Natural killer cell (primary cell): ENCODE measurements at places on chromosomes 5 and 9. TPM values are rescaled to one million over a fixed set of nuclear protein-coding genes. Genes with fewer than 3 reads are reported as not detected.

GRCh38 chr9:68751556-68751955 lies 46.5 kb downstream of the PIP5K1B start:
- DNase-seq = no peak

DNA sequence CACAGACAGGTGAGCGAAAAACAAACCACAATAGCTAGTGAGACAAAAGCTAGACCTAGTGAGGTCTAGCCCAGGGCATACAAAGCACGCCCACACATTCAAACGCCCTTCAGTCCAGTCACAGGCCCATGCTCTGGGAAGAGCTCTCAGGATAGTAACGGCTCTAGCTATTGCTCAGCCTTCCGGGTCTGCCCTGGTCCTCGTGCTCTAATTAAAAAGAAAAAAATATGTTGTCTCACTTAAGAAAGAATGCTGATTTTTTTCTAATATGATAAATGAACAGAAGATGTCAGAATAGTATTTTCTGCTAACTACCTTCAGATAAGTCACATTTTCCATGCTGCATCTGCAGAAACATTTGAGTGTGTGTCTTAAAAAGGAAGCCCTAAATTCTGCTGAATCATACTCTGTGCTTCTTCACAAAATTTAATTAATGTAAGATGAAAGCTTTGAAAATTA lies 94.5 kb downstream of the PLPP1 start:
- no peak for DNase-seq

DNA sequence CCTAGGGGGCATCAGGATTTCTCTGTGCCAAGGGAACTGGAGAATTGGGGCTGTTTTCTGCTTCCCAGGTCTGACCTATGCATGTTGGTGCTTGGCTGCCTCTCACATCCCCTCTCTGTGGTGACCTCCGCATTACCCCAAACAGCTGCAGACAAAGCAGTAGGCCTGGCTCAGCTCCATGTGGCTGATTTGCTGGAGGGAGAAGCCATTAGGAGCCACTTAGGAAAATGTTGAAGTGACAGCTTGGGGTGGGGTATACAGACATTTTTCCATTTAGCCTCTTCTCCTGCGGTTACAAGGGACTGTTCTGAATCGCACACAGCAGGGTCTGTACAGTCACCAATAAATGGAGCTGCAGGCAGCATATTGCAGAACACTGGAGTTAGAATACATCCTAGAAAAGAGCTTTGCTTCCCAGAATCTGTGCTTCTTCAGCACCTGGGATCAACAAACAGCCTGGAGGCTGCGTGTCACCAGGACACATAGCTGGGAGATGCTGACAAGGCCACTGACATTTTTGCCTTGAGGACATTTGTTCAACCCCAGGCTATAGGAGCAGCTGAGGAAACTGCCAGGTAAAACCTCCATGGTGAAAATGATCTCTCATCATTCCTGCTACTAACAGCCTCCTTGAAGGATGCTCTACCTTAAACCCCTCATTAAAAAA lies 335.3 kb downstream of the DIRAS2 start:
- no peak for DNase-seq

DNA sequence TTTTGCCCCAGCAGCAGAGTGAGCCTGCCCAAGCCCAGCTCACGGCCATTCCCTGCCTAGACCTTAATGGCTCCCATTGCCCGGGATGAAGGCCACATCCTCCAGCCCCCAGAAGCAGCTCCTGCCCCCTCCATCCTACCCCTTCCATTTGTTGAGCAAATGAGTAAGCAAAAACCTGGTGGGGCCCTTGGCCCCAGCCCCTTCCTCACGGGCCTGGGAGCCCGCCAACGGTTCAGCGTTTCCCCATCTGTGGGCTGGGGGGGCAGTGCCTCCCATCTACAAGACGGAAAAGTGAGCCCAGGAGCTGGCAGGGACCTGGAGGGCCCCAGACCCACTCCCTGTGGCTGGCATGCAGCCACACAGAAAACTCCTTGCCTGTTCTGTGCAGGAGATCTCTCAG lies 4.4 kb downstream of the CCDC187 start:
- DNase-seq = no peak

GRCh38 chr5:104903941-104904340 lies 1341.4 kb upstream of the NUDT12 start:
- DNase-seq = no peak

DNA sequence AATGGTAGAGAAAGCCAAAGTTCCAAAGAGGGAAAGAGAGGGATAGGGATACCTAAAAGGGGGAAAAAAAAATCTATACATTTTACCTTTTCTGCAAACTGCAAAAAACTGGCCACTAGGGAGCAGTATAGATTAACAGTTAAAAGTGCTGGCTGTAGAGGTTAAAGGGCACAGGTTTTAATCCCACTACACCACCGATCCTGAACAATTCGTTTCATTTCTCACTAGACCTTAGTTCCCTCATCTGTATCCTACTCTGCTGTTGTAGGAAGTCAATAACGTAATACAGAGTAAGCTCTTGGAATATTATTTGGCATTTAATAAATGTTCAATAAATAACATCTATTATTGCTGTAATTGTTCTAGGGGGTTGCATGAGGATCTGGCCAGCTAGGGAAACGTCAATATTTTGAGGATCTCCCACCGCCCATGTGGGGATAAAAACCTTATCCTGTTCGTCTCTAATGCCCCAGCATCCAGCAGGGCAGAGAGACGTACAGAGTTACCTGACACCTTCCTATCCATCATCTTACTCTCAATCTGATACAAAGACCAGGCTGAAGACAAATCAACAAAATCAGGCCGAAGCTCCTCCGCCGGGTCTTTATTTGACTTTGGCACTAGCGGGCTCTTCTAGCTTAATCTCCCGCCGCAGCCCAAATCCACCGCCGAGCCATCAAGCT lies 757 bp downstream of the CDC26 start:
- peak; percentile 80 for DNase-seq

- no peak for DNase-seq
Observed at GRCh38 chr9:16884373-16884772, 13.9 kb upstream of the BNC2 start.

DNA sequence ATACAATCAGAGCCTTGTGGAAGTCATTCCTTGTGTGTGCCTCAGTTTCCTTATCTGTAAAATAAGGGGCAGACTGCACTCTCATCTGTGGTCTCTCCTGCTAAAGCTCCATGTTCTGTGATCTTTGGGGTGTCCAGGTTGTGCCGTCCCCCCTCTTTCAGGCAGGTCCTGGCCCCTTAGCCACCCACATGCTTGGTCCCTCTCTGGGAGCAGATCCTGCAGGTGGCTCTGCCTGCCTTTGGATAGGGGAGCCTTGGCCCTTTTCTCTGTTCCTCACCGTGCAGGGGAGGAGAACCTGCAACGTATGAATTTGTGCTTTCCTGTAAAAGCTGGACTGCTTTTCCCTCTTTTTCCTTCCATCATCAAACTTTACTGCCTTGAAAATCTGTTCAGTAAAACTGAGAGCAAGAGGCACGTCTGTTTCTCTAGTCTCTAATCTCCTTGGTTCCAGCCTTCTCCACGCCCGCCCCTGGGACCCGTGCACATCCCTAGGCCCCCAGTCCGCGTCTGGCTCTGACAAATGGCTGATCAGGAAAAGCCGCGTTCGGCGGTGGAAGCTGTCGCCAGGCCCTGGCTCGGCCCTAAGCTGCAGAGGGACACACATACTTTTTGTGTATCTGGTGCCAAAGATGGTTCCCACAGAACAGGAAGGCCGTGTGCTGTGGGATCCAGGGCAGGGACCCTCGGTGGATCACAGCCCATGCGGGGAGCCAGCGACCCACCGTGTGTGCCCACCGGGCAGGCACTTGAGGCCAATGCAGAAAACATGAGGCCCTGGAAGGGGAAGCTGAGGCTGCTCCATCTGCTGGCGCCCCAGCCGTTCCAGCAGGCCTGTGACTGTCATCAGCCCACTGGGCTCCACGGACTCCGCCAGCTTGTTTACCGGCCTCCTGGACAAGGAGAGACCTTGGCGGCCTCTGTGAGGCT lies 43.4 kb upstream of the COL5A1 start:
- no peak for DNase-seq

- DNase-seq = peak; percentile 60
Observed at GRCh38 chr5:78300464-78301045, 6.1 kb upstream of the AP3B1 start.

DNA sequence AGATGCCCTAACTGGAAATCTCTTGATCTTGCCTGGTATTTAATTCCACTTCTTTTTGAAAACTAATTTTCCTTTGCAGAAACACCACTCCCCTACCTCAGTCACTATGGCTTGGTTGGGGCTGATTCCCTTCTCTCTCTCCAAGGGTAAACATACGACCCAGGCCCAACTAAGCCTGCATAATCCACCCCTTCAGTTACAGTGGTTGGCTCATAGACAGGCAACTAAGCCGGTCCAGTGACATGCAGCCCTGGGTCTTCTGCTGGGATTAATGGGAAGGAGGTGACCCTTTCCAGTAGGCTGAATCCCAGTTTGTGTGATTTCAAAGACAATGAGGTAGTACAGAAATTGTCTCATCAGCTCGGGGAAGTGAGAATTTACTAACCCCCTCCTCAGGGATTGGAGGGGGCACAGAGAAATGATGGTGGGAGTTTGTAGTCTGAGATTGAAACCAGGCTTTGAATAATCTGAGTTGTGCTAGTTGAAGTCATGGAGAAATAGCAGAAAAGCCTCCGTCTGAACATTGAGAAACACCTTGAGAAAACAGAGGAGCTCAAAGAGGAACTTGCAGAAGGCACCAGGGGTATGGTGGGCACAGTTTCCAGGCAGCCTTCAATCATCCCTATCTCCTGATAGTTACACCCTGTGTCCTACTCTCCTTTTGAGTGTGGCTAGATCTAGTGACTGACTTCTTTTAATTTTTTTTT lies 148.9 kb downstream of the GCNT1 start:
- DNase-seq = no peak

DNA sequence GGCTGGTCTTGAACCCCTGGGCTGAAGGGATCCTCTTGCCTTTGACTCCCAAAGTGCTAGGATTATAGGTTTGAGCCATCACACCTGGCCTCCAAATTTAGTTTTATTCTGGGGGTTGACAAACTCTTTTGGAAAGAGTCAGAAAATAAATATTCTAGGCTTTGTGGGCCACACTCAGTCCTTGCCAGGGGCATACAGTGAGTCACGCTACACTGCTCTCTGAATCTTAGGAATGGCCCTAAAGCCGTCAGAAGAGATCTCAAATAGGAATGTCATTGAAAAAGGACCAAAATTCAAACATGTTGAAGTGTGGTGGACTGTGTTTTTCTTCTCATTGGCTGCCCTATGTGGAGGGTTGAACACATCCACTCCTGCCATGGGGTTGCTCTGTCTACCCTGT lies 127.7 kb upstream of the BASP1 start:
- DNase-seq = no peak

DNA sequence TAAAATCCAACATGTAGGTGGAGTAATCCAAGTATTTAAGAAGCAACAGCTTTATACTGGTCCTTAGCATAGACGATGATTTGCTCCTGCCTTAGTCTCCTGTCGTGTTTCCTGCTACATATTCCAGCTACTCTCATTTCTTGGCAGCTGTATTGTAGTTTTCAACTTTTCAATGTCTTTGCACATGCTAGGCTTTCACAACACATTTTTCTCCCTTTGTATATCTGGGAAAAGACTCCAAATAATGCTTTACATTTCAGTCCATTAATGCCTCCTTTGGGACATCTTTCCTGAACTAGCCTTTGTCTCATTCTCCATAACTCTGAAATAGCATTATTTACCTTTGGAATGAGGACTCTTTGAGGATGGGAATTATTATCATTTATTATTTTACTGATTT lies 508.0 kb downstream of the PTPRD start:
- no peak for DNase-seq

DNA sequence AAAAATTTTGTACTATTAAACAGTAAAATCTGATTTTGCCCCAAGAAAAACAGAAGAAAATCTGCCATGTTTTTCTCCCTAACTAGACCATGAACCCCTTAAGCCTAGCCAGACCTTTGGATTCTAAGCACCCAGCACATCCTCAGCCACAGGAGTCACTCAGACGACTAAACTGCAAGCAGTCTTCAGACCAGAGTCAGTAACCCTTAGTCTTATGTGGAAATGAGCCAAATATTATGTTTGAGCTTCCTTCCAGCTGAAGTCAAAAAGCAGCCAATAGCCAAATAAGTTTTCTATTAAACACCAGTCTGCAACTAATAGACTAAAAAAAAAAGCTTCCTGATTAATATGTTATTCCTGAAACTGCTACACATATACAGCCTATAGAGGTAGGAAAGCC lies 47.4 kb downstream of the GOLPH3 start:
- no peak for DNase-seq

- no peak for DNase-seq
Observed at GRCh38 chr5:167578977-167579692, 712.3 kb upstream of the WWC1 start.

GRCh38 chr5:94992325-94992724 lies 292.6 kb downstream of the MCTP1 start:
- no peak for DNase-seq

- DNase-seq = no peak
Observed at GRCh38 chr5:50744776-50745175, 78.3 kb downstream of the PARP8 start.

- DNase-seq = no peak
Observed at GRCh38 chr5:6187501-6187900, 190.8 kb downstream of the MED10 start.

DNA sequence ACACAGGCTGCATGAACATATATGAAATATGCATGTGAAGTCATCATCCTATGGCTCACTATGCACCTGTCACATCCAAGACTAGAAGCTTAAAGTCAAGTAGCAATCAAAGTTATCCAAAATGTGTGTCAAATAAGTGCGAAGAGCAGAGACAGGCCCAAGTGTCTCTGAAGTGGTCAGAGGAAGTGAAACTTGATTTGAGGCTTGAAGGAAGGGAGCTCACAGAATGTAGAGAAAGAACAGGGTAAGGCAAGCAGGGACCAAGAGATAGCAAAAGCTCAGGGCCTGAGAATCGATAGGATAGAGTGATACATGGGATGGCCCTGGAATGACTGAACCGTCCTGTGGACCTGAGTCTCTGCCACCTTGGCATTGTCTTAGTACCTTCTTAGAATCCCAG lies 274.3 kb upstream of the TRPC7 start:
- no peak for DNase-seq

GRCh38 chr9:27954858-27955257 lies 381.6 kb upstream of the C9orf72 start:
- no peak for DNase-seq

Gene ADGRD2
- not detected for total RNA-seq

Gene PCDHGC5
- 0.50 TPM for total RNA-seq

Gene HEMGN
- total RNA-seq = 0.47 TPM

Gene SHISAL2B
- not detected for total RNA-seq

Gene DRD1
- total RNA-seq = not detected

Gene FOXE1
- total RNA-seq = not detected

Gene SLC6A19
- not detected for total RNA-seq

Gene BTNL9
- total RNA-seq = 0.54 TPM

Gene PPIC
- total RNA-seq = not detected

Gene COL23A1
- total RNA-seq = not detected
